GM23248 (cell line): ENCODE measurements at places on chromosomes 2 and 18.

GRCh38 chr2:2942906-2943305 is 434.7 kb downstream of the EIPR1 start:
- DNase-seq, result no peak

DNA sequence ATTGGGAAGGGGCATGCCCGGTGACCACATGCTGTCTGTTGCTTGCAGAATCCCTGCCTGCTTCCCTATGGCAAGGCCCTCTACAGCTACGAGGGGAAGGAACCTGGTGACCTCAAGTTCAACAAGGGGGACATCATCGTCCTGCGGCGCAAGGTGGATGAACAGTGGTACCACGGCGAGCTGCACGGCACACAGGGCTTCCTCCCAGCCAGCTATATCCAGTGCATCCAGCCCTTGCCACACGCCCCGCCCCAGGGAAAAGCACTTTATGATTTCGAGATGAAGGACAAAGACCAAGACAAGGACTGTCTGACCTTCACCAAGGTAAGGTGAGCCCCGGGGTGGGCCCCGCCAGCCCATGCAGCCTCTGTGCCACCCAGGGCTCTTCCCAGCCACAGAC is 218.6 kb downstream of the SH3RF3 start:
- DNase-seq, result no peak

DNA sequence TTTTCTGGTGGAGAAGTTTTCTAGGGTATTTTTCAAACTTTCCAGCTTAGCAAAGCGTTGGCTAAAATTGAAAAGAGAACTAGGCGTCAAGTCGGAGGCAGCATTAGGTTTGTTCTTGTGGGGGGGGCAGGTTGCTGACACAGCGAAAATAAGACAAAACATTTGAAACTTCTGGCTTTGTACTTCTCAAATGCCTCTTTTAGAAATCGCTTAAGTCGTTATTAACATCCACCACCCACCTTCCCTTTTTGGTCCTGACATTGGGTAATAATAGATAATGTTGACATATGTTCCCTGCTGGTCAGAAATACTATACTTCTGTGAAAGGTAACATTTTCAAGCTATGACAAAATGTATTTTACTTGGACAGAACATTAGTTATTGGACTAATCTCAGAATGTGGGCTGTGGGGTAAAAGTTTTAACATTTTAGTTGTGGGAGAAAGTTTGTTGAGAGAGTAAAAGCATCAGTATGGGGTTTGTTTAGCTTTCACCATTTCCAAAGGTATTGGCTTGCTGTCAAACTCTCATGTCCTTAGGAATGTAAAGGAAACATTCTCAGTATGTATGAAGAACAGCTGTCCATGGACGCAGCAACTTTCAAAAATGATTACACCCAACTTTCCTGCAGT is 88.1 kb upstream of the ZEB2 start:
- DNase-seq, result peak; percentile 15

GRCh38 chr2:184890311-184890710 is 292.0 kb downstream of the ZNF804A start:
- no peak for DNase-seq

DNA sequence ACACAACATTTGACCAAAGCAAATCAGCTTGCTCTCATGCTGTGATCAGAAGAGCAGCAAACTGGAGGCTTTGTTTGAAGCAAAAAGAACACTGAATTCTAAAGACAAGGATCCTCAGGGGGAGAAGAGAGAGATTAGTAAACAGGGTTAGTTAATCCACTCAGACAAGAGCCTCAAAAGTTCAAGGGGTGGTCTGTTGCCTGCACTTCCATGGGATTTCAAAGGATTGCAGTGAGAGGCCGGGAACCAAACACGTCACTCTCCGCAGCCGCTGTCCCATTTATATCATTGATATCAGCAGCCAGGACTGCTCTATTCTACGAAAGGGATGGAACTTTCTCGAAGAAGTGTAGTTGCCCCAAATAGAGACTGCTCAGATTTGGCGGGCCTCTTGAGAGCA is 97.8 kb upstream of the SP3 start:
- DNase-seq, result no peak

DNA sequence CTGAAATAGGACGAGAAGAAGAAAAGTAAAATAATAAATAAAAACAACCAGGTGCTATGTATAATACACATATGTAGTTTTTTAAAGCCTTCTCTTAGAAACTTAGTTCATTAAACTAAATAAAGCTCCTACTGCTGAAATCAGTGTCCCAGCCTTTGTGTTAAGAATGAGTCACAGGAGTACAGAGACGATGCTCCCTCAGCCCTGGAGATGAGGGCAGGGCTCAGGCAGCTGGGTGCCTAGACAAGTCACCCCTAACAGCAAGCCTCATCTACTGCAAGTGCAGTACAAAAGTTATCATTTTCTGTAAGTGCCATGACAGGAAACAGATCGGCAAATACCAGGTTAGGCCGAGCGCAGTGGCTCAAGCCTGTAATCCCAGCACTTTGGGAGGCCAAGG is 18.2 kb downstream of the KIDINS220 start:
- peak; percentile 69 for DNase-seq

- DNase-seq, result peak; percentile 79
Measured at GRCh38 chr2:180938451-180938850, 42.0 kb upstream of the UBE2E3 start.

- peak; percentile 93 for DNase-seq
Measured at GRCh38 chr2:42132191-42132965, 36.8 kb upstream of the EML4 start.

DNA sequence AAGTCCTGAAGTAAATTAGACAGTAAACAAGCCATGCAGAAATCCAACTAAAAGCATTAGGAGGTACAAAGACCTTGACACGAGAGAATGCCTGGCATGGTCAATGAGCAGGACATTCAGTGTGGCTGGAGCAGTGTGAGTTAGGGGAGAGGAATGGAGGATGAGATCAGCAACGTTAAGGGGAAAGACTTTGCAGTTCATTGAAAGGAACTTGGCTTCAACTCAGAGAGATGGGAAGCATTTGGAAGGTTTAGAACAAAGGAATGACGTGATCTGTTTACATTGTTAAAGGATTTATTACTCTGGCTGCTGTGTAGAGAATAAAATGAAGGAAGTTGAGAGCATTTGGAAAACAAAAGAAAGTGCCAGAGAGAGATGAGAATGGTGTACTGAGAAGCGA is 621.3 kb downstream of the XIRP2 start:
- DNase-seq, result peak; percentile 64

DNA sequence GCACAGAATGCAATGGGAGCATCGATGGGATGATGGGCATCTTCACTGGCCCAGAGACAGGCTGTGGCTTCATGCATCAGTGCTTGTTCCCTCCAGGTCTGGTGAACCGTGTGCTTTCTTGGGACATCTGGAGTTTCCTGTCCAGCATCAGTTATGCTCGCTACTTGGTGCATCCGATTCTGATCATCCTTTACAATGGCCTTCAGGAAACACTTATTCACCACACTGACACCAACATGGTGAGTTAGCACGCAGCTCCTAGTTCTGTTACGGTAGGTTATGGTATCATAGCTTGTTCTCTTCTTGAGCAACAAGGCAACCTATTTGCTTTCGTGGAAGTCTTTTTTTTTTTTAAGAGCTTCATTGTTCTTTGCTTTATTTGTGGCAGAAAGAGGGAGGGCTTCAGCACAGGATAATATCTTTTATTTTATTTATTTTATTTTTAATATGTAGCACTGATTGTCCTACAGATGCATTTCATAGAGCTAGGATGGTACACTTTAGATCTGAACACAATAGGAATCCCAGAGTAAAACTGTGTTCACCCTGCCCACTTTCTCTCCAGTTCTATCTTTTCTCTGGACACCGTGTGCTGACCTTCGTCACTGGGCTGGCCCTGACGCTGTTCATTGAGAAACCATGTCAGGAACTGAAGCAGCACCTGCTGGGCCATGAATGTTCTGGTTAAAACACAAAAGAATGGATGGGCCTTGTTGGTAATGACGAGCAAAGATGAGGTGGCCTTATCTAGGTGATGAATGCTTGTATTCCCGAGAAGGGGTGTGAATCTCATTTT is 71.2 kb upstream of the SEC11C start:
- DNase-seq, result no peak

GRCh38 chr18:48605408-48605845 is 66.6 kb downstream of the CTIF start:
- no peak for DNase-seq

GRCh38 chr18:2893676-2894075 is 46.9 kb downstream of the EMILIN2 start:
- DNase-seq, result no peak

- no peak for DNase-seq
Measured at GRCh38 chr2:9793156-9793917, 49.9 kb upstream of the TAF1B start.

- DNase-seq, result no peak
Measured at GRCh38 chr2:217465100-217465499, 537.7 kb downstream of the TNS1 start.

DNA sequence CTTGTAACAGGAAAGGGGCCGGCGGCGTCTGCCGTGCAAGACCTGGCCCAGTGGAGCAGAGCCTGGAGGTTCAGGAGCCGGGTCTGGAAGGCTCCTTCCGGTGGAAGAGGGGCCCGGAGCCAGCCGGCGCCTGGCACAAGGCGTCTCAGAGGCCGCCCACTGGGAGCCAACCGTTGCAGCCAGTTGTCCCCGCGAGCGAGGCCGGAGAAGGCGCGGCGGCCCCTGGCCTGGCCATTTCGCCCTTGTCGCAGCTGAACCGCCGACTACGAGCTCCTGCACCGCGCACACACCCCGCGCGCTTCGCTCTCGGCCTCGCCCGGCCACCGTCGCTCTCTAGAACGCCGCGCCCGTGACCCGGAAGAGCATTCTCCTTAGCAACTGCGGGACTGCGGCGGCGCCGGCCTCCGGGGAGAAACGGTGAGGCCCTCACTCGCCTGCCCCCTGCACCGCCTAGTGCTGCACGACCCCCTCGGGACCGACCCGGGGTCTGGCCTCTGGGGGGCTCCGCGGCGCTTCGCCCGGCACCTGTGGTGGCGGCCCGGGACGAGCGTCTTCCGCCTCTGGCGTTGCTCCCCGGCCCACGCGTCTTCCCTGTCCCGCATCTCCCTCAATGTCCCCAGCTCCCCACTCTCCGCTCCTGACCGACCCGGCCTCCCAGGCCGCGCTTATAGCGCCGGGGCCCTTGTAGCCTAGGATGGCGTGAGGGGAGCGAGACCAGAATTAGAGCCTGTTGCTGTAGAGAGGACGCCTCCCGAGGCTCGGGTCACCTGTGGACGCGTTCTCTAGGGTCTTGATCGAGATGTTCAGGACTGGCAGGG is at the start of gene DIS3L2:
TSS of gene DIS3L2 (plus strand) at position 365 of the 818 bp plus-strand sequence. CDS start 53,215 bp downstream, outside the sequence.
- peak; percentile 94 for DNase-seq

DNA sequence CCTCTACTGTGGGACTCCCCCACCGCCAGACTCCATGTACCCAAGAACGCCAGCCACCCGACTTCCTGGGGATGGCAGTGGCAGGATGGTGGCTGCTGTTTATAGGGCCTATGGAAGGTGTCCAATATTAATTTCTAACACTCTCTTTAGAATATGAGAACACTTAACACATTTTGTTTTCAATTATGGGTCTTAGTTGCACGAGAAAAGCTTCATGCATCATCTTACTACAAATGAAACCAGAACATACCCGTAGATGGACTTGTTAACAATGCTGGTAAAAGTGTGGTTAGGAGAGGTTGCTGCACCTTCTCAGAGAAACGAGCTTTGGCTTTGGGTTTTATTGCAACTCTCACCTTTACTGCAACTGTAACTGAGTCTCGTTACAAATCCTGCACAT is 335.6 kb upstream of the ID2 start:
- no peak for DNase-seq

GRCh38 chr2:12488352-12489318 is 228.1 kb upstream of the TRIB2 start:
- DNase-seq, result no peak

DNA sequence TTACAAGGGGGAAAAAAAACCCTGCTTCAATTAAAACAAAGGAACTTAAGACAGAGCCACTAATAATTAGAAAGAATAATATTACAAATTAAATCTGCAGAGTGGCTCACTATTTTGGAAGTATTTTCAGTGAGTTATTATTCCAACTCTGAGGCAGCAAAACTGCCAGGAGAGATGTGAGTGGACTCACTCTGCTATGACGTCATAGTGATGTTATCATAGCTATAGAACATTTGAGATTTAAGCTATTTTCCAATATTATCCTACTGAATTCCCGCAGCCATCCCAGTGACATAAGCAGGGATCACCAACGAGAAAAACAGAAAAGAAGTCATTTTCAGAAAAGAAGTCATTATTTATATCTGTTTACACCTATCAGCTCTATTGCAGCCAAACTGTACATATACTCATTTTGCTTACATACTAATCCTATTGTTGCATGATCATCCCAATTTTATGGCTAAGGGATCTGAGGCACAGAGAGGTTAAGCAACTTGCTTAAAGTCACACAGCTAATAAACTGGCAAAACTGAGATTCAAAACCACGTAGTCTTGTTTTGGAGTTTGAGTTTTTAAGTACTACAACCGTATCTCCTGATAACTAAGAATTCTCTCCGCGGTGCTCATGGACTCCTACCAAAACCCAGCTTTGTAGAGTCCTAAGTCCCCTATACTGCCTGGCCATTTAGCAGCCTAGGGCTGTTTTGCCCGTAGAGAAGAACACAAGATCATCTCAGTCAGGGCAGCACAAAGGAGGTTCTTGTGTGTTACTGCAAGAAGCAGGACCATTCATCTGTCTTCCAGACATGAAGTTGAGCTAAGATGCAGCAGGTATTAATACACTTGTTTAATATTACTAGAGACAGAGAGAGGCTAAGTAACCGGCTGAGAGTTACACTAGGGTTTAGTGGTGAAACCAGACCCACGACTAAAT is 299.8 kb downstream of the TCF4 start:
- DNase-seq, result peak; percentile 70

DNA sequence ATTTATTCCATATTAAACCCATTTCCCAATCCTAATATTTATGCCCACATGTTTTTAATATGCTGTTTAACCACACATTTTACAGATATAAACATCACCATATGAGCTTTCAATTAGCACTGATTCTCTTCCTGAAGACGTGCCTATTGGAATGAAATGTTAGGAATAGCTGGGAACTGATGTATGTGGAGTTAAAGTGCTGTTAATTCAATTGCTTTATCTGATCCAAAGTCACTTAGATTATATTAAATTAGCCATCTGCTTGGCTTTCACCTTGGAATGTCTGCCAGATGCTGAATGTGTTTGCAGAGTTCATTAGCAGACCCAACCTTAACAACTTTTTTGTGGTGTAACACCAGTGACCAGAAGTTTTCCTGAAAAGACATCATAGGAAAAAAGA is 942.9 kb upstream of the KLHL29 start:
- no peak for DNase-seq

GRCh38 chr2:73133566-73134197 is 20.9 kb upstream of the RAB11FIP5 start:
- DNase-seq, result peak; percentile 23

GRCh38 chr2:3209258-3209657 is 168.4 kb downstream of the EIPR1 start:
- DNase-seq, result no peak

- no peak for DNase-seq
Measured at GRCh38 chr2:1406434-1406833, 6.8 kb upstream of the TPO start.

DNA sequence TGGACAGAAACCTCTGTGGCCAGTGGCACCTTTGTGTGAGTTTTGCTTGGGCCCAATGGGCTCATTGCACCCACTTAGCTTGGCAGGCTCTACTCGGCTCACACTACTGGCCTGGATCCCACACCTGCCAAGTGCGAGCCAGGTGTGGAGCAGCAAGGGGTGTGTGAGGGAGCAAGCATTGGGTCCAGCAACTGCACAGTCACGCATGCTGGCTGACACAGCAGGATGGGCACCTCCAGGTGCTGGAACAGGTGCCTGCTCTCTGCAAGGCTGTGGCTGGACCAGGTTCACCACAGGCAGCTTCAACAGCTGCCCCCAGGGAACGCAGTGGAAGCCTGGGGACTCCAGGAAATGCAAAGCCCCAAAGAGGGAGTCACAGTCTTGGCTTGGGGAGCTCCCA is 94.2 kb downstream of the DOK6 start:
- no peak for DNase-seq
